ENCODE measurements at places on chromosomes 12 and 14.

- no peak for DNase-seq
Observed at GRCh38 chr14:35435177-35435576, 30.6 kb upstream of the NFKBIA start.

- no peak for DNase-seq
Observed at GRCh38 chr12:68342966-68343365, 10.8 kb upstream of the MDM1 start.

DNA sequence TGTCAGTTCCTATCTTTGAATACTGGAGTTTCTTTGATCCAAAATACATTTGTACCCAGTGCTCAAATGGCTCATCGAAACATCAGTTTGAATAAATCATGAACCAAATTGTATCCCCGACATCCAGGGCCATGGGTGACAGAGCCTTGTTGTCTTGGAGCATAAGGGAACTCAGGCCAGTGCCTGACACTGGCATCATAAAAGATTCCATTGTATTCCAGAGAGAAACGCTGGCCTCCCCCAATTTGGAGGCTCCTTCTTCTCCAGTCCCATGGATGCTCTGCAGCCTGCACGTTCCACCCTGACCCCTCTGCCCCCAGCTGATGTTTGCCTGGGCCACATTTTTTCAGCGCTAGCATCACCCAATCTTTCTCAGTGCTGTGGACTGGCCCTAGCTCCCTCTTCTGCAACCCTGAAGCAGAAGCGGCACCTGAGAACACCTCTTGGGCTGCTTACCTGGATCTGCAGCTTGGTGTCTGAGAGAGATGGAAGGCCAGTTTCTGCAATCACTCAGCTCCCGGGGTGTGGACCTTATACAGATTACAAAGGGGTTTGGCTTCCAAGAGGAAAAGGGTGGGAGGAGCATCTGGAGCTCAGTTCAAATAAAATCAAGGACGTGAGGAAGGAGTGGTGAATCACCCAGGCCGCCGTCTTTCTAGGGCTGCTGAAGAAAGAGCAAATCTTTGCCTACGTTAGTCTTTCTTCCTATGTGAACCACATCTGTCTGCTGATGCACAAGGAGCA lies at the start of gene RNASE1:
RNASE1 (minus strand) TSS at position 504 of the 744 bp plus-strand sequence. CDS start 776 bp downstream, outside the sequence.
- no peak for DNase-seq

GRCh38 chr12:93772003-93772700 lies 95.0 kb downstream of the CRADD start:
- DNase-seq: no peak

- peak; percentile 43 for DNase-seq
Observed at GRCh38 chr12:132771126-132771838, 9.7 kb upstream of the ANKLE2 start.

DNA sequence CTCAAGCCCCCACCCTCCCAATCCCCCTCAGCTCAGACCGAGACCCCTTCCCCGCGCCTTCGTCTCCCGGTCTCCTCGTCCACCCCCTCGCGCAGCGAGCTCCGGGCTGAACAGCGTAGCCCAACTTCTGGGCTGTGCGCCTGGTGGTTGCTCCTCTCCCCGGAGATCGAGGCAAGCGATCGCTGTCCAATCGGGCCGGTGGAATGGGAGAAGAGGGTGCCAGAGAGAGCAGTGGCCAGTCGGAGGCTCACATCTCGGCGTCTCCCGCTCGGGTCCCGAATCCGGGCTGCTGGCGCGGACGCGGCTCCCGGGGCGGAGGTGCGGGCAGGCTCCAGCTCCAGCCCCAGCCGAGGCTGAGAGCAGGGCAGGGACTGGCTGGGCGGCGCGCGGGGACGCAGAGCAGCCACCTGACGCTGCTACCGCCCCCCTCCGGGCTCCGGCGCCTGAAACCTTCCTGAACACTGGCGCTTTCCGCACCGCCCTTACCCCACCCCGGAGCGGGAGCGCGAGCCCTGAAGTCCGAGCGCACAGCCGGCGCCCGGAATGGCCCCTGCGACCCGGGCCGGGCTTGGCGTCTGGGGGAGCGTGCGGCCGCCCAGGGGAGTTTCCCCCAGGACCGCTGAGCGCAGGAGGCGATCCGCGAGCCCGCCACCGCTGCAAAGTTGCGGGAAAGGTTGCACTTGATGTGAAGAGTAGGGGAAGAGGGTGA lies 508 bp upstream of the KCNH5 start:
- no peak for DNase-seq

Data from stimulated activated CD4-positive, alpha-beta T cell treated with anti-CD3 and anti-CD28 coated beads, Interleukin-2, amount 100 ng/mL, for 4 hours (primary cell).